ENCODE measurements at places on chromosomes 2 and 18.

- no peak for DNase-seq
These were observed 158.8 kb downstream of the BAZ2B start for GRCh38 chr2:159457589-159457988.

DNA sequence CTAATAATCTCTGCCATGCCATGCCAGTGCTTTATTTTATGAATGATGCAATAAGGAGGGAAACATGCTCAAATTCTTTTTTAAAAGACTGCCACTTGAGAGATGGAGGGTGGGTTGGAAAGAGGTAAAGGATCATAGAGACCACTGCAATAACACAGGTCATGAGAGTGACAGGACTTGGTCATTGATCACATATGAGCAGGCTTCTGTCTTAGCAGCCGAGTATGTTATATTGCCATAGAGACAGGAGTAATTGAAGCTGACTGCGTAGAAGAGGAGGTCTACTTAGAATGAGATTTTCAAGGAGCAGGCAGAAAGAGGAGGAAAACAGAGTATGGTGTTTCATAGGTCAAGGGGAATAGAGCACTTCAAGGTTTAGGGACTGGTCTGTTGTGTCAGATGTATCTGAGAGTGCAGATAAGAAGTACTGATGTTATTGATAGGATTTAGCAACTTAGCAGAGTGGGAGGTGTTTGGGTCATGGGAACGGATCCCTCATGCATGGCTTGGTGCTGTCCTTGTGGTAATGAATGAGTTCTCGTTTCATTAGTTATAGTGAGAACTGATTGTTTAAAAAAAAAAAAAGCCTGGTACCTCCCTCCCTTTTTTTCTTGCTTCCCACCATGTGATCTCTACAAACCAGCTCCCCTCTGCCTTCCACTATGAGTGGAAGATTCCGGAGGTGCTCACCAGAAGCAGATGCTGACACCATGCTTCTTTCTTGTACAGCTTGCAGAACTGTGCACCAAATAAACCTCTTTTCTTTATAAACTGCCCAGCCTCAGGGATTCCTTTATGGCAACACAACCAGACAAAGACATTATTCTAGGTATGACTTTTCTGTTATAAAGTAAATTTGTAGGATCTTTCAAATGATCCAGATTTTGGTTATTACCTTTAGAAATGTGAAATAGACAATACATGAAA lies 32.8 kb downstream of the UGP2 start:
- DNase-seq, result no peak

GRCh38 chr2:222637067-222637466 lies 18.8 kb downstream of the FARSB start:
- no peak for DNase-seq

GRCh38 chr18:49495480-49495879 lies 8.4 kb upstream of the C18orf32 start:
- no peak for DNase-seq

DNA sequence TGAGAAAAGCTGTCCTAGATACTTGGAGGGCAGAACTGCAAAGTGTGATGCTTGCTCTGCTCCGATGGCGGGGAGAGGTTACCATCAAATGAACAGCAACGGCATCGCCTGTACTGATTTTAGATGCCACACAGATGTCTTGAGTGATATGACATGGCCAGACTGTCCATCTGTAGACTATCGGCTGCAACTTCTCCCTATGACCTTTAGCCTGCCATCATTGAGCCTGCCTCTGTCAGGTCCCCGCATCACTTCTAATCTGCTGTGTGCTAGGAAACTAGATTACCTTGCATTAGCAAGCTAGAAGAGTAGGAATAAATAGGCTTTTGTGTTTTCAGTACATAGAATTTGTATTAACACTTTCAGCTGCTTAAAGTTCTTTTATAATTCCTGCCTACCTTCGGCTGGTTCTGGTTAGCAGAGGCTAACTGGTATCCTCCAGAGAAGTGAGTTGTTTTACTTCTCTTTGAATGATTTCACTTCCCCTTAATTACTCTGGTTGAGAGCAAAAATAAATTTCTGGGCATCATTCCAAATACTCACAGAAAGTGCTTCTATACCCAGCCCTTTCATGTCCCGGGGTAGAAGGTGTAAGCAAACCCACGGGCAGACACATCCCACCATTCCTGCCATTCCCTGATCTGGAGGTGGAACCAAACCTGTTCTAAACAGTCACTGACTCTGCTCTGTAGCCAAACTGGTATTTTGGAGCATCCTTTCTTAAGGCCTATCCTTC lies 24.0 kb downstream of the GAREM2 start:
- DNase-seq, result no peak

- no peak for DNase-seq
These were observed 338.0 kb upstream of the GYPC start for GRCh38 chr2:126317790-126318431.

DNA sequence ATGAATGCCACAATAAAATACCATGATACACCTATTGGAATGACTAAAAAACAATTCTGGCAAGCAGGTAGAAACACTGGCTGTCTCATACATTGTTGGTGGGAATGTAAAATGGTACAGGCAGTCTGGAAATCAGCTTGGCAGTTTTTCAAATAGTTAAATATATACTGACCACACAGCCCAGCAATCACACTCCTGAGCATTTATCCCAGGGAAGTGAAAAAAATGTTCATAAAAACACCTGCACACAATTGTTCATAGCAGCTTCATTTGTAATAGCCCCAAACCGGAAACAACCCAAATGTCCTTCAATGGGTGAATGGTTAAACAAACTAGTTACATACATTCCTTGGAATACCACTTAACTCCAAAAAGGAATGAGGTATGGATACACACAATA lies 137.2 kb downstream of the TFCP2L1 start:
- DNase-seq, result no peak

DNA sequence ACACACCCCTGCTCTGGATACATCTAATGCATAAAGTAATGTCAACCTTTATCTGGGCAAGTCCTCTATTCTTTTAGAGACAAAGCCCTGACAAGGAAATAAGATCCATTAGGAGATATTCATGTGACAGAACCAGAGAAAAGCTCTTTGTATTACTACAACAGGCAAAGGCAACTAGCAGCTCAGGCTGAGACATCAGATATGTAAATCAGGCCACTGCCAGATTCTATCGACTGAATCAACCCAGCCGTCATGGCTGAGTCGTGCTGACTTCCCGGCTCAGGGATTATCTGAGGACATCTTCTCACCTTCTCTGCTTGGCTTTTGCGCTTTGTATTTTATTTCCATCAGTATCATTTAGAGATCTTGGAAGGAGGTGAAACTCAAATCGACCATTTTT lies 294.5 kb downstream of the PLCL1 start:
- DNase-seq, result no peak

GRCh38 chr18:910247-910646 lies 5.6 kb downstream of the ADCYAP1 start:
- DNase-seq, result no peak

GRCh38 chr18:49059028-49059834 lies 108.5 kb upstream of the SMAD7 start:
- no peak for DNase-seq

DNA sequence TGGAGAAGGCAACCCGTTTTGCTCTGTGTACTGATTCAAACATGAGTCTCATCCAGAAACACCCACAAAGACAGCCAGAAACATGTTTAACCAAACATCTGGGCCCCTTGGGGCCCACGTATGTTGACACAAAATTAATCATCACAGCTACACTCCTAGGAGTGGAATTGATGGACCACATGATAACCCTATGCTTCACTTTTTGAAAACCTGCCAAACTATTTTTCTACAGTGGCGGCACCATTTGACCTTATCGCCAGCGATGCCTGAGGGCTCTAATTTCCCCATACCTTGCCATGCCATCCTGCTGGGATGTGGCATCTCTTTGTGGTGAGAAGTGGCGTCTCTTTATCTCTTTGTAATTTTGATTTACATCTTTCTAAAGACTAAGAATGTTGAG lies 38.5 kb downstream of the PSMG2 start:
- DNase-seq, result no peak
